Caki2 (cell line): ENCODE measurements at places on chromosomes 5 and 9. TPM values are rescaled to one million over a fixed set of nuclear protein-coding genes. Genes with fewer than 3 reads are reported as not detected.

Gene ZNF354C
- total RNA-seq: not detected in 2 replicates

Gene NUTM2F
- not detected in 2 replicates for total RNA-seq

Gene NXNL2
- 6.9 and 7.8 TPM in 2 replicates for total RNA-seq

Gene TMEM215
- not detected in 2 replicates for total RNA-seq

Gene SMIM33
- not detected in 2 replicates for total RNA-seq

Gene ZBED3
- 0.14 TPM in 1 of 2 replicates, not detected in the other for total RNA-seq

GRCh38 chr9:5305741-5306140 lies 1.2 kb upstream of the RLN2 start:
- no peak for DNase-seq

DNA sequence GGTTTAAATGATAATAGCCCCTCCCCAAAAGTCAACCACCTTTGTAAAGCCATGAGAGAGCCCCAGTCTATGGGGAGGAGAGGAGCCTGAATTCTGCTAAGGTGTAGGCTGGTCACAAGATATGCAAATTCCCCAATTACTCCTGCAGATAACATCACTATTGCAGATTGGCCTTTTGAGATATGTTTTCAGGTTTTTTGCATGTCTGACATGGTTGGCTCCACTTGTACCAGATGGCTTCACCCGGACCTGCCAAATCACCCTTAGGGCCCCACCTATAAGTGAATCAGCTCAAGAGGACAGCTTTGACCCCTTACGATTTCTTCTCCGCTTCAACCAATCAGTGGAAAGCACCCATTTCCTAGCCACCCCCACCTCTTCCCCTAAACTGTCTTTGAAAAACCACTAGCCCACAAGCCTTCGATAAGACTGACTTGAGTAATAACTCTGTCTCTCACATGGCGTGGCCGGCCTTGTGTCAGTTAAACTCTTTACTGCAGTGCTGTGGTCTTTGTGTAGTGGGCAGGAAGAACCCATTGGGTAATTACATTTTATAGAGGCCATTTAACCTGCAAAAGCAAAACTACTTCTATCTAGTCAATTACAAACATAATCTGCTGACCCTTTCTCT lies 69.7 kb downstream of the PRLR start:
- no peak for DNase-seq

DNA sequence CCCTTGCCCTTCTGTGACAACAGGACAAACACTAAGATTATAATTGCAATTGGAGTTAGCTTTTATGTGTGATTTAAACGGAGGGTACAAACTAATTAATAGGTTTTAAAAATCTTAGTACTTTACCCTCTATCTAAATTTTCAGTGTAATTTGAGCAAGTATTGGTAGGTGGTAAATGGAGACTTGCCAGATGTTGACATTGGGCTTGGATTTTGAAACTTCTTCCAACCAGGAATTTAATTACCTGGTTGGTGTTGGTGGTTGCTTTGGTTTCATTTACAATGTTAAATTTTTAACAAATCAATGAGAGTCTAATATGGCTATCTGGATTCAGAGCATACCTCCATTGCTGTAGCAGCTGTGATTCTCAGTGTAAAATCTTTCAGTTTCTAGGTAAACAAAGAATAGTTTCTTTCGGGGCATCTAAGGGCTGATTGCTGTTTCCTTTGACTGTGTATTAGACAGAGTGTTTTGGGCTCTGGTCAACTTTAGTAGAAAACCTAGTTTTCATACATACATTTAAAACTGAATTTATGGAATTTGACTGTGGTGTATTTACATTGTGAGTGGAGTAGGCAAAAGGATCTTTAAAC lies 1.9 kb downstream of the DAPK1 start:
- no peak for DNase-seq

- DNase-seq: no peak
Measured at GRCh38 chr9:110986529-110986928, 51.7 kb downstream of the LPAR1 start.

- peak; percentile 32 for DNase-seq
Measured at GRCh38 chr9:27276193-27277030, 20.5 kb downstream of the EQTN start.

GRCh38 chr5:148374690-148375360 lies 8.9 kb upstream of the FBXO38 start:
- DNase-seq: peak; percentile 36
